Left kidney (tissue), 8 donors: ENCODE measurements at places on chromosomes 5 and 9.

DNA sequence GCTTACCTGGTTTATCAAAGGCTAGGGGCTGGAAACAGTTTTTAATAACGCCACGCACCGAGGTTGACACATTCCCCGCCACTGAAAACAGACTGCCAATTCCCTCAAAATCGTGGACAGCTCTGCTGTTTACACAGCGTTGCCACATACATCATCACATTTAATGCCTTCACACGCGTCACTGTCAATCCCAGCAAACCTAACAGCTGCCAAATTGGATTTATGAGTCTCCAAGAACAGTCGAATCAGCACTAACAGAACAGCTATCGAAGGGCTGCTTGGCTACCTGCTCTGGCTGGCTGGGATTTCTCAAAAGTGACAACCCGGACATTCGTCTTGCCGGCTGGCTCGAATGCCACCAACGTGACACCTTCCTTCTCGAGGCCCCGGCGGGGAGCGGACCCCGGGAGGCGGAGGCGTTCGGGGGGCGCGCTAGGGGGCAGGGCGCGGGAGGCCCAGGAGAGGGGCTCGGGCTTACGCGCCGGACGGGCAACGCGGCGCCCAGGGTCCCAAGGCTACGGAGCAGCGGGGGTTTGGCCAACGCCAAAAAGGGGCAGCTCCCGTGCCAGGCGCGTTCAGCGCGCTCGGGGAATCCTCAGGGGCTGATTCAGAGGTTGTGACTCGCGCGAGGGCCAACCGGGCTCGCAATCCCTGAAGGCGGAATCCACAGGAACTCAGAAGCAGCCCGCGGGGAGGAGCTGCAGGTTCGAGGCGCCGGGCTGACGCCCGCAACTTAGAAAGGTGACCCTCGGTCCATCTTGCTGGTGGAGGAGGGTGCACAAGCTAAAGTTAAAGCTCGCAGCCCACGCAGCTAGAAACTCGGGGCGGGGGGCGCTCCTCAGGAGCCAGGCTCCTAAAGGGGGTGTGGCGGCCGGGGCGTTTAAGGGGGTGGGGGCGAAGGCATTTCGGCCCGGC is 1.2 kb downstream of the CDC14B start:
- DNase-seq: peak; percentile 29

DNA sequence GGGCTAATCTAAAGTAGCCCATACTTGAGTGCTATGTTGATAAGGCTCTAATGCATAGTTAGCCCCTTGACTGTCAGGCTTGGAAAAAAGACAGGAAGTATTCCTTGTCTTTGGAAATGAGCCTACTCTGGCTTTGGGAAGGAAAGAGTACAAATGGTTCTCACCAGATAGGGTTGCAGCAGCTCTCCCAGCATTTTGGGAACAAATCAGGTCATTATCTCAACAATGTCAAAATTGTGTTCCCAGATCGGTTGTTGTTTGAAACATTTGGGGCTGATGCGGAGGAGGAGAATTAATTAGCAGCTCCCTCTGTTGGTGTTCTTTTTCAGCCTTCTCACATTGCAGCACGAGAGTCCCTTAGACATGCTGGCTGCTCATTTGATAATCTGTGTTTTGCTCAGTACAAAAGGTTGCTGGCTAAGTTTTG is 294.7 kb upstream of the DMRT1 start:
- DNase-seq: peak; percentile 69

GRCh38 chr9:26604076-26604662 is 288.4 kb downstream of the CAAP1 start:
- no peak for DNase-seq

- no peak for DNase-seq
These were observed 56.7 kb downstream of the UBE2QL1 start for GRCh38 chr5:6505416-6505755.

GRCh38 chr5:58629271-58630159 is 46.6 kb downstream of the RAB3C start:
- no peak for DNase-seq

GRCh38 chr5:55497712-55498111 is 37.1 kb downstream of the PLPP1 start:
- no peak for DNase-seq

DNA sequence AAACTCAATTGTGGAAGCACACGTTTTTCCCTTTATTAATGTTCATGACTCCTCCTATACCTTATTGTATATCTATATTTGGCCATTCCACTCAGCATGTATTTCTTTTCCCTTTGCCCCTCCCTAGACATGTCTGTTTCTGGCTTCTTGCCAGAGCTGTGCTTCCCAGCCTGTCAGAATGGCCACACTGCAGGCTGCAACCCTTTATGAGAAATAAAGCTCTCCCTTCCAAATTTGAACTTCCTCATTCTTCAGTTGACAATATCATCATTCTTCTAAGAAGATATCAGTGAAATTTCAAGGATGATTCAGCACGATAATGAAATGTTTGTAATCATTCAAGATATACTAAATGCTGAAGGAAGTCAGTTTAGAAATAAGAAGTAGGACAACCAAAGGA is 107.6 kb upstream of the PRSS3 start:
- DNase-seq: no peak

DNA sequence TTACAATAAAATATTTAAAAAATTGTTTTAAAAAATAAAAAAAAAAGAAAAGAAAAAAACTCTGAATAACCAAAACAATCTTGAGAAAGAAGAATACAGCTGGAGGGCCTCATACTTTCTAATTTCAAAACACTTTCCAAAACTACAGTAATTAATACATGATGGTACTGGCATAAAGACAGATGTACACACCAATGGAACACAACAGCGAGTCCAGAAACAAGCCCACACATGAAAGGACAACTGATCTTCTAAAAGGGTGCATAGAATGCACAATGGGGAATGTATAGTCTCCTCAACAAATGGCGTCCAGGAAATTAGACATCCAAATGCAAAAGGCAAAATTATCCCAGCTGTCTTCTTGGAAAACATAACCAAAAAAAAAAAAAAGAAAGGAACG is 99.6 kb downstream of the LURAP1L start:
- DNase-seq: no peak

- DNase-seq: no peak
These were observed 290.8 kb downstream of the DNAH5 start for GRCh38 chr5:13653709-13654108.

GRCh38 chr5:125607018-125607417 is 816.2 kb upstream of the GRAMD2B start:
- no peak for DNase-seq

DNA sequence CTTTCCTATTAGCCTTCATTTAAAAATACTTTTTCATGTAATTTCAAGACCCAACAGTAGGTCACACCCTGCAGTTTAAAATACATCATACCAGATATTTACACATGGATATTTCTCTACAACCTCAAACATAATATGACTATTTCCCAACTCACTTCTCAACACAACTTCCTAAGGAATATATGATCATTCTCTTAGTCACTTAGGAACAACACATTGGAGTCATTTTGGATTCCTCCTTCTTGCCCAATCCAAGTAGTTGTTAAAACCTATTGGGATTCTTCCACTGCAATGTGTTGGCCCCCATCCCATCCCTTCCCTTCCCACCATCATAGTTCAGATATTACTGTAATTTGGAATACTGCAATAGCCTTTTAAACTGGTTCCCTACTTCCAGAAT is 145.5 kb downstream of the DCP2 start:
- no peak for DNase-seq

GRCh38 chr5:149846021-149846420 is 98.6 kb downstream of the PDE6A start:
- DNase-seq: no peak

GRCh38 chr5:95424016-95424415 is 32.9 kb downstream of the FAM81B start:
- DNase-seq: no peak

GRCh38 chr9:135253305-135254004 is 166.0 kb downstream of the OLFM1 start:
- DNase-seq: no peak

- no peak for DNase-seq
These were observed 337.3 kb upstream of the RFX3 start for GRCh38 chr9:3863111-3863528.

- DNase-seq: no peak
These were observed 17.5 kb downstream of the STXBP1 start for GRCh38 chr9:127629468-127630081.

DNA sequence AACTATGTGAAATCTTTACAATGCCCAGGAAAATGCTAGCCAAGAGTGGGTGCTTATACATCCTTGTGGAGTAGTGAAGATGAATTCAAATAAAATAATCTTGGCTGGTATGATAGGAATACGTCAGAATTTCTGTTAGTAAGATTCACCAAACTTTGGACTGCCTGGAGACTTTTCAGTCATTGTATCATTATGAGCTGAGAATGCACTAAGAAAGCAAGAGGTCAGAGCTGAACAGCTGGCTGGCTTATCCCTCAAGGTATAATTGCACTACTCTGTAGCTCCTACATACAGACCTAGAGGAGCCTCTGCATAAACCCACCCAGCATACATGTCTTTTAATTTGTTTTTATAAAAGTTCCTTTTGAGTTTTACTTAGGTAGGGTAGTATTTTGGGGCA is 568.5 kb upstream of the RIOK2 start:
- DNase-seq: no peak

DNA sequence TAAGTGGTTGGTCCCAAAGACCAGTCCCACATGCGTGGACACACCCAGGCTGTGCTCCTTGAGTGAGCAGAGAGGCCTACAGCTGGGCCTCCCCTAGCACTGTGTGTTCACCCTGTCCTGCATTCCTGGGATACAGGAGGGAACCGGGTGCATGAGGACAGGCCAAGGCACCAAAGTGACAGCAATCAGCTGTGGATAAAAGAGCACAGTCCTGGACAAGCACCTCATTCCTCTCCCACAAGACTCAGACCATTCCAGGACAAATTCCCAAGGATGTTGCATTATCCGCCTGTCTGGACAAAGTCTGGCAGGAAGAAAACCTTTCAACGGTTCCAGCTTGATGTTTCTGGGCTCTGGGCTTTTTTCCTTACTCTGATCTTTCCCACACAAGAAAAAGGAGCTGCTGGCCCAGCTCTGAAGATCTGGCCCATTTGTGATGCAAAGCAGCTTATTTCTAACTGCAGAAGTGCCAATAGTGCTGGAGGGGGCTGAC is 273.2 kb downstream of the ENC1 start:
- DNase-seq: no peak

GRCh38 chr9:136517950-136518349 is 27.9 kb downstream of the NOTCH1 start:
- no peak for DNase-seq

- DNase-seq: no peak
These were observed 44.0 kb downstream of the DUSP1 start for GRCh38 chr5:172726966-172727365.

GRCh38 chr5:124825250-124825982 is 79.0 kb upstream of the ZNF608 start:
- no peak for DNase-seq

- no peak for DNase-seq
These were observed 212.3 kb upstream of the ATP10B start for GRCh38 chr5:161064297-161064696.

- no peak for DNase-seq
These were observed 16.4 kb upstream of the FST start for GRCh38 chr5:53463909-53464621.

- no peak for DNase-seq
These were observed 280.7 kb downstream of the SPOCK1 start for GRCh38 chr5:137218471-137218870.

GRCh38 chr9:9275601-9276000 is 1337.2 kb downstream of the PTPRD start:
- no peak for DNase-seq

DNA sequence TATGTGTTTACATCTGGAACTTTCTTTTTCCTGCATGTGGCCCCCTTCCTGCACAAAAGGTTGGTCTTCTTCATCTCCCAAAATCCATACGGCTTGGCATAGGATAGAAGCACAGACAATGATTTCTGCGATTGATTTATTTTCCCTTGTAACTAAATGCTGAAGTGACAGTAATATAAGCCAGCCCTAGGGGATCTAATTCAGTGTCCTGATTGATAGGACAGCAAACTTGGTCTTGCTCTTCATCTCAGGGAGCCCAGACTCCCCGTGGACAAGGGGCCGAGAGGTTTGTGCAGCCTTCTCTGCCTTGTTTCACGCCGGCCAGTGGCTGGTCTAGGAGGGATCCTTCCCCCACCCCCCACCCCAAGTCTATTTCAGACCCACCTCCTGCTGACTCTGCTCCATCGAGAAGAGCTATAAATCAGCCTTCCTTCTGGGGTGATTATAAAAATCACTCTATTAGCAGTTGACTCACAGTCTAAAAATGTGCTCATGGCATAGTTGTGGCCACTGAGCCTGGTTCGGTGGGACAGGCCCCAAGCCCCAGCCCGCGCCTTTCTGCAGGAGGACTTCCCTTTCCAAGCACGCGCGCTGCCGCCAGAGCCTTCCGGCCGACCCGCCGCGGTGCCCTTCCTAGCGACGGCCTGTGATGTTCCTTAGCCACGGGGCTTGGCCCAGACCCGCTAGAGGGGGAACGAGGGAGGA is 89.8 kb upstream of the COL5A1 start:
- no peak for DNase-seq

DNA sequence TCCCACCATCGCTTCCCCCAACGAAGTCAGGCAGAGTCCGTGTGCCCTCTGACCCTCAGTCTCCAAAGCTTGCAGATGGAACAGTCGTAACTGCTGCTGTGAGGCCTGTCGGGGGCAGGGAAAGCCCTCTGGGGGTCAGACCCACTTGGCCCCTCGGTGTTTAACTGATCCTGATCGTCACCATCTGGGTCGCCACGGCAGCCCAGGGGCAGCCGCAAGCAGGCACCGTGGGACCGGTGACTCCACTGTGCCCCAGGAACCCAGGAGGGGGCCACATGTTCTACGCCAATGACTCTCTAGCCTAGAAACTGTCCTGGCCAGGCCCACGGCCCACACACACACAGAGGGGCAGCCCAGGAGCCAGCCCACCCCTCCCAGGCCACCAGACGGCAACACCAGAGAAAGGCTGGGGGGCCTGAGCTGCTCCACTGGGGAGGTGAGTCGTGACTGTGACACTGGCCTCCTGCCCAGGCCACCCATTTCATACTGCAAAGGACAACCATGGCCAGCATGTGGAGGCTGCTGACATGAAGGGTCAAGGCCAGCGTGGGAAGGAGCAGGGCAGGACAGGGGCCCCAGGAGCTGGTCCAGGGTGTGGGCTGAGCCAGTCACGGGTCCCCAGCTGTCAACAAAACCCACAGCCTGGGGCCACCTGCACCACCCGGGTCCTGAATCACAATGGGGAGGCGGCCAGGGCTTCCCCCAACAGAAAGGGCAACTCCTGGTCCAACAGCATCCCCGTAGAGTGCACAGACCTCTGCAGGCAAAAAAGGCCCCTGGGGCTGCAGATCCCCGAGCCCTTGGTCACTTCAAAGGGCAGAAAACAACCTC is 20.8 kb downstream of the VAV2 start:
- DNase-seq: no peak

GRCh38 chr5:10825897-10826644 is 65.0 kb upstream of the DAP start:
- no peak for DNase-seq

DNA sequence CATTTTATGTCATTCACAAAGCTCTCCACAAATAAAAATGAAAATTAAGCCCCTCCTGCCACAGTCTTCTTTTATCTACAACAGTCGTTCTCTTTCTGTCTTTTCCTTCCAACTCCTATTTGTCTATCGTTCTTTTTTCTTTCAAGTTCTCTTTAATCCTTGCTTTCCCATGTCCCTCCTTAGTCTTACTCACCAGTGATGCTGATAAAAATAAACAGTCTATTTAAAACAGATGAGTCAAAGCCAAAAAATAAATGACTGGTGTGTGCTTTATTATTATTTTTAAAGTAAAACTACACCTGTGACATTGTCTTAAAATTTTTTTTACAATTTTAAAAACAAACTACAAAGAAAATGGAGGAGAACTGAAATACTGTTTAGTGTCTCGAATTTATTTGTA is 137.1 kb upstream of the TMEM161B start:
- no peak for DNase-seq
